ENCODE measurements at places on chromosomes 11 and 22.

- no peak for DNase-seq
Measured at GRCh38 chr22:19875061-19875530, 20.4 kb upstream of the GNB1L start.

GRCh38 chr11:31628111-31628510 is 118.5 kb downstream of the ELP4 start:
- DNase-seq = no peak

DNA sequence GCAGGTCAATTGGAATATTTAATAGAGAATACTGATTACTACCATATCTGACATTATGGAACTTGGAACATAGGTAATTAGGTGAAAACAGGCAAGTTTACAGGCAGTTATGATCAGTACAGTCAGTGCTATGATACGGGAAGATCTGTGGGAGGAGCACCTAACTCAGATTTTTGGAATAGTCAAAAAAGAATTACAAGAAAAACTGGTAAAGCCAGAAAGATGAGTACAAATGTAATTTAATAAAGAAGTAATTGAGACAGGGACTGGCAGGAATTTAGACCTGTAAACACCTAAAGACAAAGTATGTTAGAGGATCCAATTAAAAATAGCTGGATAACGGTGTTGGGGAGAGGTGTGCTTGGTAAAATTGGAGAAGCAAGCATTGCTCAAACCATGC is 206.5 kb upstream of the ANO5 start:
- DNase-seq = no peak

DNA sequence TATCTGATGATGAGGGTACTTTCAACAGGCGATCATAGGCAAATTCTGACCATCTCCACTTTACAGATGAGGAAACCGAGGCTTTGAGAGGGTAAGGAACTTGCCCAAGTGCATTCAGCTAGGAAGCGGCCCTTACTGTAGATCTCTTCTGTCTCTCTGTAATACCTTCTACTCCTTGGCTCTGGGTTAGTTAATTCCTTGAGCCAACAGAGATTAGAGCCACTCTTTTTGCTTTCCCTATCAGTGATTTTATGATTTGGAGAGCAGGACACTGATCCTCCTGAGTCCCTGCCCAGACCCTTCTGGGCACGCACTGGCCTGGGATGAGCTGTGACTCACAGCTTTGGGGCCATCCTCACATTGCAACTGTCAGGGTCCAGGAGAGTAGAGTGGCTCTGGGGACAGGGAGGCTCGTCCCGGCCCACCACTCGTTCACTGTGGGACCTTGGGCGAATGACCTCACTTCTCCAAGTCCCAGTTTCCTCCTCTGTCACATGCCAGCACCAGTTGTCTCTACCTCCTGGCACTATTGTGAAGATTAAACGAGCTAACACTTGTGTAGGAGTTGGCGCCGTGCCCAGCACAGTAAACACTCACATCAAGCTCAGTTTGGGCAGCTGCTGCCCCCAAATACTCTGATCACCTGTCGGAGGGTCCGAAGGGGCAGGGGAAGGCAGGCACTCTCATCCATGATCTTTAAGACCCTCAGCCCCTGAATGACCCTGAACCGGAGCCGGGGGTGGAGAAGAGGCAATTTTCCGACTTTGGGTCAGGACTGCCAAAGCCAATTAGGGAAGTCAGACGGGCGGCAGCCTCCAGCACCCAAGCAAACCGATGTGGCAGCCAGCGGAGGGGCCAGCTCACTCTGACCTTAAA is 235.0 kb downstream of the MIAT start:
- DNase-seq = peak; percentile 57

GRCh38 chr22:44776605-44777363 is 24.4 kb downstream of the ARHGAP8 start:
- DNase-seq = no peak

DNA sequence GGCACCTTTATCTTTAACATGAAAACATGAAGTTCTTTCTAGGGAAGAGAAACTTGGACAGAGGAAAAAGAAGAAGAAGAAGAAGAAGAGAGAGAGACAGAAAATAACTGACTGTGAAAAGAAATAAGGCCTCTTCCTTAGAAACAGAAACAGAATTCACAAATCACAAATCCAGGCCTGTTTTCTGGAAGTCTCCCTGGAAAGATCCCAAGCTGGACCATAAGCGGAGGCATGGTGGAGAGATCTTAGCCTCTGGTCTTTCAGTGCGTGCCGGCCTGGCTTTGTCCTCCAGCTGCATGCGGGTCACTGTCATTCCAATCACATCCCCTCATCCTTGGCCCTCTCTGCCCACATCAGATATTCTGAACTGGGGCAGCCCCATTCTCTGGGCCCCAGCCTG is 6.9 kb downstream of the FXYD6 start:
- no peak for DNase-seq

GRCh38 chr11:118033443-118033842 is 43.4 kb upstream of the TMPRSS4 start:
- DNase-seq = no peak

GRCh38 chr11:64560941-64561340 is 30.1 kb upstream of the SLC22A12 start:
- no peak for DNase-seq

GRCh38 chr22:30036656-30037055 is 43.6 kb upstream of the HORMAD2 start:
- peak; percentile 66 for DNase-seq

GRCh38 chr11:118610225-118610772 is 2.9 kb downstream of the PHLDB1 start:
- no peak for DNase-seq

GRCh38 chr22:25069758-25070481 is 117.4 kb downstream of the KIAA1671 start:
- DNase-seq = no peak

- no peak for DNase-seq
Measured at GRCh38 chr11:39725081-39725480, 1734.4 kb downstream of the LRRC4C start.

- peak; percentile 59 for DNase-seq
Measured at GRCh38 chr22:37818409-37819104, 4.6 kb upstream of the GALR3 start.

DNA sequence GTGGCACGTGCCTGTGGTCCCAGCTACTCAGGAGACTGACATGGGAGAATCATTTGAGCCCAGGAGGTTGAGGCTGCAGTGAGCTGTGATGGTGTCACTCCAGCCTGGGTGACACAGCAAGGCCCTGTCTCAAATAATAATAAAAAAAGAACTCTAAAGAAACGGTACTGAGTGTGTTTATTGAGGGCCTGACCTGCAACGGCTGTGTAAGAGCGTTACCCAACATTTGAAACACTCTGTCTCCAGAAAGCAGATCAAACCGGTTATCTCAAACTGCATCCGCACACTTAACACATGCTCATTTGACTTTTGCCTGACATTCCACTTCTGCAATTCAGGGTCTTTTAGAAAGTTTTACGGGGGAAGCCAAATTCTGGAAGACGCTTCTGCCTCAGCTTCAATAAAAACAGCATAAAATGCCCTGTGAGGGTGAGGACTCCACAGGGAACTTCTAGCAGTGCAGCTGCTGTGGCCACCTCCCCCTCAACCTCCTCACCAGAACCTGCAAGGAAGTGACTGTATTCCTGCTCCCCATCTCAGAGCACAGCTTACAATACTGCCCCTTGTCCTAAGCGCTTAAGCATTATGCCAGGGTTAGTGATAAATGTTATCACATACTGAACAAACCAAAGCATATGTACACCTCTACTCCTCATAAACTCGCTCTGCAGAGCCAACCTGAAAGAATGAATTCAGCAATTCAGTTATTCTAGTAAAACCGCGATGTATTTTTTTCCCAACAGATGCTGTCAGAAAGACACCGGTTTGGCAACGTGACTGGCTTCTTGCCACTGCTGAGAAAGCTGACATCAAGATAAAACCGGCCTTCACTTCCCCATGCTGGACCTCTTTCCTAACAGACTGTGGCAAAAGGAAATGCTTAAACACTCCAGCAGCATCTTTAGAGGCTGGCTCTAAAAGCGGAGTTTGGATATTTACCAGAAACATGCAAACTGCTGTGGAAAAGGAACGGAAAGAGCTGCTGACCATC is 52.2 kb downstream of the PRDM10 start:
- peak; percentile 36 for DNase-seq

- DNase-seq = no peak
Measured at GRCh38 chr22:37370306-37370979, 56.8 kb downstream of the ELFN2 start.

DNA sequence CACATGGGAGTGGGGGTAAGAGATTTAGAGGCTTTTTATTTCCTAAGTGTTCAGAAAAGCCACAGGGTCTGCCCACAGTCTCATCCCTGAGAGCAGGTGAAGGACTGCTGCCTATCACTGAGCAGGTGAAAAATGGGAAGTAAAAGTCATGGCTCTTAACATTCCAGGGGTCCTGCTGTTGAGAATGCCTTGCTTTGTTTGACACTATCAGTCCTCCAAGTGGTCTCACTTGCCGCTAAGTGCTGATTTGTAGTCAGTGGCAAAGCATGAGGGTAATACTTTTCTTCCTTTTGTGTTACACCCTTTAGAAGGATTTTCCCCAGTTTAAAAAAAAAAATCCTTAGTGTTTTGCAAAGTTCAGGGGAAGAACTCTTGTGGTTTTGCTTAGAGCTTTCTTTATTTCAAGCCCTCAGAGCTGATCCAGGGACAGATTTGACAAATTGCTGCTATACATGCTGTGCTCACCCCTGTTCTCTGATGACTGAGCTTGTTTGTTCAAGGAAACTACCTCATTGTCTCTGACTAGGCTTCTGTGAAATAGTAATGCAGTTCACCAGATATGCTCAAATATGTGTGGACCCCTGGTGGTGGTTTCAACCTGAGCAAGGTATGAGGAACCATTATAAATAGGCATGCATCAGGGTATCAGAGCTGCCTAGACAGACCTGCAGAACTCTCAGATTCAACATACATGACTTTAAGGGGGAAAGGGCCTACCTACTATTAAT is 141.0 kb downstream of the ARHGAP42 start:
- DNase-seq = no peak

DNA sequence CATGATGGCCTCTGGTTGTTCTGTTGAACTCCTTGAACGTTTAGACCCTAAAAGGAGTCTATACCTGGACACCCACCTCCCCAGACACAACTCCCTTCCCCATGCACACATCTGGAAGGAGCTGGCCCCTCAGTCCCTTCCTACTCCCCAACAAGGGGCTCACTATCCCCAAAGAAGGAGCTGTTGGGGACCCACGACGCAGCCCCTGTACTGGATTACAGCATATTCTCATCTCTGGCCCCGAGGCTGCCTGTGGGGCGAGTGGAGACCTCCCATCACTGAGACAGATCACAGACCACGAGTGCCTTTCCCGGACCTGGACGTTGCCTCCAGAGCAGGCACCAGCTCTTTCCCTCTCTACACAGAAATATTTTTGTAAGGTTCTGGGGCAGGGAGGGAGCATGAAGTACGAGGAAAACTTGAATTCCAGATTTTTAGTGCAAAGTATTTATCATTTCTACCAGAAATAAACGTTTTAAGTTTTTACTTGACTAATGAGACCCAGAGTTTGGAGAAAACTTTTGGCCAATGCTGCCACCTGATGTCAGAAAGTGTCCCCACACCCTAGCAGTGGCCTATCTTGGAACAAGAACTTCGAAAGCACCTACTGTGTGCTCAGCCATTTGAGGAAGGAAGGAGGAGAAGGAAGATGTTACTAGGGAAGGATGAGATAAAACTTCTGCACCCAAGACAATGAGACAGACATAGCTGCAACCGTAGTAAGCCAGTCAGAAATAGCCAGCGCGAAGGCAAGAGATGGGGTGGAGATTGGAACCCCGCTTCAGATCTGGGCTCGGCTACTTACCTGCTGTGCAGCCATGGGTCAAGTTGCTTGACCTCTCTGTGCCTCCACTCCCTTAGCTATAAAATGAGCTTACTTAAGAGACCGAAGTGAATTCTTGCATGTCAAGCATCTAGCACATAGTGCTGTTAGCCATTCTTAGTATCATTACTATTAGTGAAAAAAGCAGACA is 10.2 kb upstream of the POU2F3 start:
- DNase-seq = peak; percentile 46

DNA sequence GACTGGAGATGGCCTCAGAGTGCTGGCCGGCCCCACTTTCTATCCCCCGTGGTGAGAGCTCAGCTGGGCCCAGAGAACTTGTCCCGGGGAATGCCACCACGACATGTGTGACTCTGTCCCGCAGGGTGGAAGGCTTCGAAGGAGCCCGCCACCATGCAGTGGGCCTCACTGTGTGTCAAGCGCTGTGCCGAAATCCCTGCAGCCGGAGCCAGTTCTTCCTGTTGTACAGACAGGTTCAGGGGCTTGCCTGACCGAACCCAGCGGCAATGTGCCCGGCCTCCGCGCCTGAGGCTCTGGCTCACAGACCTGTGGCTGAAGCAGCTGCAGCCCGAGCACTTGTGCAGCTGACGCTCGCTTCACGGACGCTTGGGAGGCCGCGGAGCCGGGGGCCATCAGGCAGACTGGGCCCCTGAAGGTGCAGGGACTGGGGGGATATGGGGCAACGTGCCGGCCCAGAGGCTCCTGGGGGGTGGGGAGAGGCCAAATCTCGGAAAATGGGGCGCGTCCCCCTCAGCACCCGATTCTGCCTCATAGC is 650 bp downstream of the PPM1F start:
- peak; percentile 58 for DNase-seq

GRCh38 chr22:37237371-37238268 is 6.4 kb downstream of the RAC2 start:
- DNase-seq = peak; percentile 54

- DNase-seq = peak; percentile 77
Measured at GRCh38 chr22:19941365-19942082, at the start of the genes COMT and TXNRD2. Gene COMT, plus strand, starts transcription at chr22:19941772. Its CDS starts 20,755 bp downstream, at chr22:19962527. Gene TXNRD2, minus strand, starts transcription at chr22:19941818. Its CDS starts 15 bp downstream, at chr22:19941803.

DNA sequence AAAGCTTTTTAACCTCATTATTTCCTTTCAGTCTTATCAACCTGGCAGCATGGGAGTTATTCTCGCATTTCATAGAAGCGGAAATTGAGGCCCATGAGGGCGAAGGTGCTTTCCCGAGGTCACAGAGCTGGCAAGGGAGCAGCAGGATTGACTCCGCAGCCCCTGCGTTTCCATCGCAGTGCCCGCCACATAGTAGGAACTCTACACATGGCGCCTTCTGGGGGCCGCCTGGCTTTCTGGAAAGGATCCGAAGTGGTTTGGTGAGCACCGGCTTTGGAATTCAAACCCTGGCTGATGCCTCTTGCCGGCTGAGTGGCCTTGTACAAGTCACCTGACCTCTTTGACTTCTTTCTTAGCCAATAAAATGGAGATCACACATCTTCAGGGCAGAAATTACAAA is 93.4 kb downstream of the CEP164 start:
- peak; percentile 6 for DNase-seq
